ENCODE measurements at places on chromosomes 7 and 10.

DNA sequence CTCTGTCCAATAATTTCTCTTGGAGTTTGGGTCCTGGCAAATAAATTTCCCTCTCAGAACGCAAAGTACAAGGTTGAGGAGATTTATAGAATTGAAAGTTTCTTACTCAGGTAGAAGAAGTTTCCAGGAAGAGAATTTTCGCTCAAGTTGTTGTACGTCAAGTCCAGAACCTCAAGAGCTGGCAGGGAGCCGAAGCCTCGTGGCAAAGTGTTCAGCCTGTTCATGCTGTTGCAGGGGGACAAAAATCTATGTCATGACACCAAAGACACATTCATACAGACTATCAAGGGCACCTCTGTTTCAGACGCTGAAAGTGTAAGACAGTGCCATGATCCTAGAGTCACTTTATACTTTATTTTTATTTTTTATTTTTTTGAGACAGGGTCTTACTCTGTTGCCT, 62.5 kb downstream of the RSU1 start:
- no peak for DNase-seq

DNA sequence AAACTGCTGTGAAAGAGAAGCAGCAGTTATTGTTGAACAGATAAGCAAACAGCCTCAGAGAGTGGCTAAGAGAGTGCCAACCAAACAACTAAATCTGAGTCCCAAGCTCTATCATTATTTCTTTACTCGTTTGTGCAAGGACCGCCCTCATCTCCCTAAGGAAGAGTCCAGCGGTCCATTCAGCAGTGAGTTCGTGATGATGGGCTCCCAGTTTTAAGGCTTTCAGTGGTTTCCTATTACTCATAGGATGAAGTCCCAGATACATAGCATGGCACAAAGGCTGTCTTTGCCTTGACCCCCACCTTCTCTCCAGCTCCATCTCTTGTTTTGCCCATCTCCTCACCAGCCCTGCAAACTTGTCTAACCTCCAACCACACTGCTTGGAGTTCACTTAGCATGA, 24.3 kb upstream of the PDE1C start:
- no peak for DNase-seq

DNA sequence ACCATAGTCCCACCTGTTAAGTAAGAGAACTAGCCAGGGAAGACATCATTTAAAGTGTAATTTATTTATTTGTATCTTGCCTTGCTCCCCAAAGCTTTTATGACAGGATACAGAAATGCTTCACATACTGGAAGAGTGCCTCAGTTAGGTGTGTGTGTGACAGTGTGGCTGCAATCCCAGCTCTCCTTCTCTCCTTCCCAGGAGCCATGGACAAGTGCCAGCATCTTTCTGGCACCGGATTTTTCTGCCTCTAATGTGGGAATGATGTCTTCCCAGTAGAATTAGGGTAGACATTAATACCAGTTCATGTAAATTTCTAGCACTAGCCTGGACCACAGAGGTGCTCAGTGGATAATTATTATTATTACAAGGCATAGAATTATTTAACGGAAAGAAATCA, 30.3 kb upstream of the ATXN7L1 start:
- DNase-seq, result no peak

GRCh38 chr7:140170375-140170774, 6.4 kb downstream of the KDM7A start:
- no peak for DNase-seq

- no peak for DNase-seq
These were observed 199.5 kb downstream of the ELFN1 start for GRCh38 chr7:1869452-1870130.

GRCh38 chr7:157714166-157715070, 377.6 kb downstream of the DNAJB6 start:
- no peak for DNase-seq

- no peak for DNase-seq
These were observed 18.7 kb downstream of the CNPY1 start for GRCh38 chr7:155527664-155528063.

- no peak for DNase-seq
These were observed 4.1 kb upstream of the ARHGAP22 start for GRCh38 chr10:48608976-48609375.

GRCh38 chr7:138032186-138032585, 30.3 kb upstream of the CREB3L2 start:
- DNase-seq, result no peak

- no peak for DNase-seq
These were observed at the start of gene NPC1L1 for GRCh38 chr7:44541028-44541869. Gene NPC1L1 (minus strand): TSS chr7:44541330. CDS start chr7:44541259, 71 bp downstream.

DNA sequence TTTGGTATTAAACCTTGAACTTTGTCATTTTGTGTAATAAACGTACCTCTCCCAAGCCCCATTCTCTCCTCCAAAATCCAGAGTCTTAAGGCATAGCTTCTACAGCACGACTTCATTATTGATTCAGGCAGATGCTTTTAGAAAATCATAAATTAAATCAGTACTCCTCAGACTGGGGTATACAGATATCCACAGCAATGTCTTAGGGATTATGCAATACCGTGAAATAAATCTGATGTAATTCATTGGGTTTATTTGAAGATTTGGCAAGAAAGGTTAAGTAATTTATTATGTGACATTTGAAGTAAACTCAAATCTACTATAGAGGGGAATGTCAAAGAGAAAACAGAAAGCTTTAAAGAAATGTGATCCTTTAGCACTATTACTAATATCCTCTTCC, 246.1 kb upstream of the PLXDC2 start:
- no peak for DNase-seq

GRCh38 chr10:94358480-94358879, 4.3 kb downstream of the NOC3L start:
- no peak for DNase-seq

DNA sequence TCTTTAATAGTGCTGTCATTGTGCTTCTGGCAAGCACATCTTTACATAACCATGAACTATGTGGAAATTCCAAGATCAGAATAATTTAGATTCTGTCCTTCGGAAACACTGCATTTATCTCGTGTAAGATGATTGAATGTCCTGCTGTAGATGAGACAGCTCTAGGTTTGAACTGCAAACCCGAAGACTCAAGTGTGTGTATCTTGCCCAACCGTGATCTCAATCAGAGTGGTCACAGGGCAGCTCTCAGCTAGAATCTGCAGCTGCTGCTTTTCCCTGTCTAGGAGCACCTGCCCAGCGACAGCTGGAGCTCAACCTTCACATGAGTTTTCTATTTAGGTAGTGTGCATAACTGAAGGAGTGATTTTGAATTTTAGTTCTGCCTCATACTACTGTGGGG, 17.5 kb upstream of the KIF20B start:
- no peak for DNase-seq

GRCh38 chr7:138981332-138982203, at the start of gene KIAA1549:
Gene KIAA1549 (minus strand): TSS chr7:138981389. CDS start chr7:138981269, 120 bp downstream.
- no peak for DNase-seq

GRCh38 chr7:70210200-70210935, 612.1 kb downstream of the AUTS2 start:
- DNase-seq, result no peak

- no peak for DNase-seq
These were observed 69.3 kb downstream of the OAT start for GRCh38 chr10:124349231-124349995.

DNA sequence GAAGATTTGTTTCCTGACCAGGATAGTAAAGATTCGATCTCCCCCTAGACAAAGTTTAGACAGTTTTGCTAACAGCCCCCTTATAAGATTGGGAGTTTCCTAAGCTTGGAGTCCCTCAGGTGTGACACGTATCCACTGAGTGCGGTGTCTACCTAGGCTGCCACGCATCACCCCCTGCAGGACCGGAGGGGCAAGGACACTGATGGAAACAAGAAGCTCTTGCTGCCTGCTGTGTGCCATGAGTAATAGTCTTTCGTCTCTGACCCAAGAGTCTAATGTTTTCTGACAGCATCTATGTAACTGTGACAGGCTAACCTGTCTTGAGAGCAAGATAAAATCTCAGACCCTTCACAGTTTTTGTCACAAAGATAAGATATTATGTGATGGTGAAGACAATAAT, 173.5 kb downstream of the SEMA3E start:
- DNase-seq, result no peak

DNA sequence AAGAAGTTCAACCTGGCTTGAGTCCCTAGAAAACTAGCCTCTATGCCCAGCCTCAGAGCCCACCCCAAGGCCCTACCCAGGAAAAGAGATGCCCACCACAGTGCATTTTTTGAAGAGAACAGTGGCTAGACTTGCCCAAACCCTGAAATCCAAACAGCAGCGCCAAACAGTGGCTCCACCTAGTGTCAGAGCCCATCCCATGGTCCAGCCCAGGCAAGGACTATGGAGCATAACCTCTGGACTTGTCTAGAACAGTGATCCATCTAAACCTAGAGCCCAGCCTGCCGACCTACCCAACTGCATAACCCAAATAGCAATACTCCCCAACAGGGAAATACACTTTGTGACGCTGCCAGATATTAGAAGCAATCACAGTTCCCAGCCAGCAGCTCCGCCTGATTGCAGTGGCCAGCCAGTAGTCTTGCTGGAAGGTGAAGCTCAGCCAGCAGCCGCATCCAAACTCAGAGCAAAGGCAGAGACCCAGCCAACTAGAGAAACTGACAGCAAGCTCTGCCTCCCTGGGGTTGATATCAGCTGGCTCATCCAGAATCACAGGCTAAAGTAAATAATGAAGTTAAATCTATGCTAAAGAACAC, 44.5 kb downstream of the HBP1 start:
- no peak for DNase-seq

GRCh38 chr10:12042409-12042796, 206 bp downstream of the UPF2 start:
- DNase-seq, result no peak

GRCh38 chr7:30468041-30468440, 10.5 kb downstream of the NOD1 start:
- DNase-seq, result no peak

DNA sequence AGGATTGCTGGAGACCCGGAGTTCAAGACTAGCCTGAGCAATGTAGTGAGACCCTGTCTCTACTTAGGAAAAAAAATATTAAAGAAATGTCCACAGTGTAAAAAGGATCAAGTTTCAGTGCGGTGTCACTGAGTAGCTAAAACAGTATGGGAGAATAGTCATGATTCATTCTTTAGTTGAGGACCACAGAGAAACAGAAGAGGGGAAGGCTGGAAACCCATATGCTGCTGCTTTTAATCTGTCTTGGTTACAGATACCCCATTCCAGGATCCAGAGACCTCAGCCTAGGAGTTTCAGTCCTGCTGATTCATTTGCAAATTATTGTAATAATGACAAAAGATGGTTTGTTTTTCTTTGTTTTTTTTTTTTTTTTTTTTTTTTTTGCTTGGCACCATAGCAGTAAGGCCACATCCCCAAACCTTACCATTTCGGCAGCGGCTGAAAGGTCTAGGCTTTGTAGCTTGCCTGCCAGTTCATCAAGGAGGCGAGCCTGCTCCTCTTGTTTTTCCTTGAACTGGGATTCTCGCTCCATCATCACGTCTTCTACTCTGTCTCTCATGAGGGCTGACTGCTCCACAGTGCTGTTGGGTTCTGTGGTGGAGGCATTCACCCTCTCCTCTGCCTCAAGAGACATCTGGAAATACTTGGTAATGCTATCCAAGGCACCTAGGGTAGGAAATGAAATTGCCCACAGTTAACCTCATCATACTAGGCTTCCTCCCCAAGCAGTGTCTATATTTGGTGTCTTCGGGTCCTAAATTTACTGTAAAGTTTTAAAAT, 44.2 kb downstream of the DLD start:
- DNase-seq, result no peak

- no peak for DNase-seq
These were observed 47.5 kb downstream of the WIPF3 start for GRCh38 chr7:29853789-29854188.
